ENCODE measurements at places on chromosomes 13 and 19. TPM values are rescaled to one million over a fixed set of nuclear protein-coding genes. Genes with fewer than 3 reads are reported as not detected.

Gene ZNF600
- polyA plus RNA-seq: 4.4 TPM

GRCh38 chr19:21221693-21222092 is 79.9 kb downstream of the ZNF431 start:
- H3K36me3 ChIP-seq: no peaks in the 10 kb centered on the region
- no peak for DNase-seq
- H3K27ac ChIP-seq: no peak overlapping the region
- no peaks in the 10 kb centered on the region for H3K27me3 ChIP-seq
- H3K4me1 ChIP-seq: no peaks in the 10 kb centered on the region
- no peak overlapping the region for H3K4me3 ChIP-seq

GRCh38 chr19:3942790-3943409 is 10.0 kb downstream of the NMRK2 start:
- no peak for DNase-seq
- H3K4me3 ChIP-seq: no peak overlapping the region
- no peaks in the 10 kb centered on the region for H3K36me3 ChIP-seq
- H3K27me3 ChIP-seq: no peaks in the 10 kb centered on the region

DNA sequence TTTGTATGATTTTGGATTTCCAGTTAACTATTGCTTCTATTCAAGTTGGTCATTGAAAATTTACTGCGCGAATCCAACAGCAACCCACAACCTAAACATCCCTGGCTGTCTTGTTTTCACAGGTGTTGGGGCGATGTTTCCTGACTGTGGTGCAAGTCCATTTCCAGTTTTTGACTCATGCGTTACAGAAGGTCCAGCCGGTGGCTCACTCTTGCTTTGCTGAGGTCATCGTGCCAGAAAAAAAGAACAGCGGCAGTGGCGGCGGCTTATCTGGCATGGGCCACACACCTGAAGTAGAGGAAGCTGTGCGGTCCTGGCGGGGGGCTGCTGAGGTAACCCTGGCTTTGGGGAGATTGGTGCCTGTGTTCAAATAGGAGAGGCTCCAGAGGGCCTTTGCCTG is 45.2 kb upstream of the GPI start:
- H3K27me3 ChIP-seq: no peaks in the 10 kb centered on the region
- peaks cover 25% of the 10 kb centered on the region for H3K4me1 ChIP-seq
- H3K27ac ChIP-seq: no peak overlapping the region
- H3K36me3 ChIP-seq: peaks cover 14% of the 10 kb centered on the region
- DNase-seq: peak; percentile 80
- no peak overlapping the region for H3K4me3 ChIP-seq

- H3K36me3 ChIP-seq: peaks cover 15% of the 10 kb centered on the region
- peaks cover 16% of the 10 kb centered on the region for H3K4me1 ChIP-seq
- no peaks in the 10 kb centered on the region for H3K27me3 ChIP-seq
- no peak overlapping the region for H3K27ac ChIP-seq
These were observed 1.4 kb upstream of the RASL11A start for GRCh38 chr13:27269114-27269665.

Measured in IMR-90 (cell line).